Uterus (tissue), 4 donors: ENCODE measurements at places on chromosomes 11 and 22.

- DNase-seq: no peak
These were observed 60.9 kb upstream of the CLMP start for GRCh38 chr11:123255909-123256308.

DNA sequence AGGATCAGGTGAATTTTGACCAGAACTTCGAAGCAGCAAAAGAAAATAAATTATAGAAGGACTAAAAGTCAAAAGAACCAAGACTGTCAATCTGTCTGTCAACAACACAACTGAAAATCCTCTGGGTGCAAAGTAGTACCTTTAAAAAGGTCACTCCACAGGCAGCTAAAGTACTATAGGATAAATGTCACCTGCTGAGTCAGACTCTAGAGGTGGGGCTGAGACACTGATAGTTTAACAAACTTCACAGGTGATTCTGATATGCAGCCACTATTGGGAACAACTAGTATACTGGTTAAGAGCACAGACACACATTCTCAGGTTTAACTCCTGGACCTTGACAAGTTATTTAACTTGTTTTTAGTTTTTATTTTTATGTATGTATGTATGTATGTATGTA, 107.3 kb downstream of the FCHSD2 start:
- no peak for DNase-seq

DNA sequence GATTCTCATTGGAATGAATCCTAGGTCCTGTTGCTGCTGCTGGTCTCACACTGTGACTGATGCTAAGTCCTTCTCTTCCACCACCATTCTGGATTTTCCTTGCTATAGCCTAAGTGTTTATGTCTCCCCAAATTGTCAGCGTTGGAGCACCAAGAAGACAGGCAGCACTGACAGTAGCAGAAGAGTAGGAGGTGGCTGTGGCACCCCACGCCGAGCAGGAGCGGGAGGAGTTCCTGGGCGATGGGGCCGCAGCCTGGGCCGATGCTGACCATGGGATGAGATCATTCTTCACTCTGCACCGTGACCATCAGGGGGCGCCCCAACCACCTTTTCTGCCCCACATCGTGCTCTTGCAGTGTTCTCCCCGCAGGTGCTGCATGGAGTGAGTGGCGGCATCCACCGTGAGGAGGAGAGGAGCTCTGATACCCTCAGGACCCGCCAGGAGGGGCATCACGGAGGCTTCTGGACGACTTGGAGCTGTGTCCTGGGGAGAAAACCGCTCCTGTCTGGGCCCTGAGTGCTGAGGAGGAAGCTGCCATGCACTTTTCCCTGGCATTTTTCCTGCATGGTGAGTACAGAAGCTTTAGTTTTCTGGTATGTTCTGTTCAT, 57.0 kb downstream of the LRRC74B start:
- DNase-seq: peak; percentile 67

GRCh38 chr11:11787305-11788062, 54.3 kb upstream of the USP47 start:
- DNase-seq: peak; percentile 78

DNA sequence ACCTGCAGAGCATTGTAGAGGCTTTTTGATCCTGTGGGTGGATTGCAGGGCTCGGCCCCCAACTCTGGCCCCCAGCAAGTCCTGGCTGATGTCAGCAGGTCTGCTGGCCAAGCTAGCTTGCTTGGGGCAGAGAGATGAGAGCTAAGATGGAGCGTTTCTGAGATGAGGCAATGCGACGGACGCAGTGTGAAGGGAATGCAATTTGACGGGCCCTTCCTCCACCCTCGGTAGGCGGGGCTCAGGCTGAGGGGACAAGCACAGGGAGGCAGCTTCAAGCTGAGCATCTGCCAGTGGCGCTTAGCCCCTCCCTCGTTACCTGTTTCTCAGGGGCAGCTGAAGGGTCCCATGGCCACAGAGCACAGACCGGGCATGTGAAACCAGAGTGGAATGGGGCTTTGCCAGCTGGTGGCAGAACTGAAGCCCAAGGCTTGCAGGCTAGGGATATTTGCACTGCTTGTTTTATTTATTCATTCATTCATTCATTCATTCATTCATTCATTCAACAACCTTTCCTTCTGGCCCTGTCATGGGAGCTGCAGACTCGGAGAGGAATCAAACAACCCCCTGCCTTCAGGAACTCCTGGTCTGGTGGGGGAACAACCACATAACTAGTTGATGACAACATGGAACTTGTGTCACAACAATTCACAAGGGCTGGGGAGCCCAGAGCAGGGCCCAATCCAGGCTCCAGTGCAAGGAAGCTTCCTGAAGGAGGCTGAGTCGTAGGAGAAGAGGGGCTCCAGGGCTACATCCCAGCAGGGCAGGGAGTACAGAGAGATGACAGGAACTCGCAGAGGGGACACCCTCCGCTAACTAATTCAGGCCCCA, 66.8 kb downstream of the THAP12 start:
- no peak for DNase-seq

DNA sequence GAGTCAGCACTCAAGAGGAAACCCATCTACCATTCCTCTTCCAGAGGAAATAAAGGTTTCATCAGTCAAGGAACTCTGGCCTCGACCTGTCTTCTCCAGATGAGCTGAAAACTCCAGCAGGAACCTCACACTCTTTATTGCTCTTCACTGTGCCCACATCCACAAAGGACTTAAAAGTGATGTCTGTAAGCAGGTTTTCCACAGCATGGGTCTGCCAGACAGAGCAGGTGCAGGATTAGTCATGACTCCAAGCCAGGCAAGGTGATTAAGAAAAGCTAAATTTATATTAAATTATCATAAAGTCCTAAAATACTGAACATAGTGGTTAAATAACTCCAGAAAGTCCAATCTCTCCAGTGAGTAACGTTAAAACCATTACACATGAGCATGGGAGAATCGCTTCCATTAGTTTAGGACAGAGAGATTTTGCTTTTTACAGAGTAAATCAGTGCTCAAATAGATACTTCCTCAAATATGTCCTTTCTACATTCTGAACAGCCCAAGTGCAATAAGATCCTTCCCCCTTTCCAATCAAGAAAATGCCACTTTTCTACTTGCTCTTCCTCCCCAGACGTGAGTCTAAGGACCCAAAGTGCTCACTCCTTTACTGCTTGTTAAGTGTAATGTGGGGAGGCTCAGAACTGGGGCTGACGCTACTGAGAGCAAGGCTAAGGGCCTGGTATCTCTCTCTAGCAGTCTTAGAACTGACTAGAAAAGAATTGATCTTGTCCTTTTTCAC, 10.7 kb upstream of the CKAP5 start:
- no peak for DNase-seq

- no peak for DNase-seq
These were observed 15.7 kb upstream of the OPCML start for GRCh38 chr11:133547808-133548494.

DNA sequence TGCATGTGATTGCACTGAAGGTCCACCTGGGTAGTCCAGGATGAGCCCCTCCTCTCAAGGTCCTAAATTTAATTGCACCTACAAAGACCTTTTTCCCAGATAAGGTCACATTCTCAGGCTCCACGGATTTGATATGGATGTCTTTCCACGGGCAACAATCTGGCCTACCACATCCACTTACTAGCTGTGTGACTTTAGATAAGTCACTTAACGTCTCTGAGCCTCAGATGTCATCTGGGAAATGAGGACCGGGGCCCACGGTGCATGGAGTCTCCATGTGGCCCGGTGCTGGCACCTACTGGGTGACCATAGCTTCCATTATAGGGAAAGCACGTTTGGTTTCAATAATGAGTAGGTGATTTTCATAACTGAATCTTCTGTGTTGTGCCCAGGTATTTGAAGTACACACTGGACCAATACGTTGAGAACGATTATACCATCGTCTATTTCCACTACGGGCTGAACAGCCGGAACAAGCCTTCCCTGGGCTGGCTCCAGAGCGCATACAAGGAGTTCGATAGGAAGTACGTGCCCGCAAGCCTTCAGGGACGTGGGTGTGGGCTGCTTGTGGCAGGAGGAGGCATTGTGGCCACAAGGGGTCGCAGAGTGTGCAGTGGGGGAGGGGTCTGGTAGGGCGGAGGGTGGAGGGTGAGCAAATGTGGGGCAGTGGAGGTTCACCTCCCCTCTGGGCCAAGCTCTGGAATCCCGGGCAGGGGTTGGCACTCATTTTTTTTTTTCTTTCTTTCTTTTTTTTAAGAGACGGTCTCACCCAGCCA, 55.7 kb downstream of the ARHGAP8 start:
- DNase-seq: no peak

DNA sequence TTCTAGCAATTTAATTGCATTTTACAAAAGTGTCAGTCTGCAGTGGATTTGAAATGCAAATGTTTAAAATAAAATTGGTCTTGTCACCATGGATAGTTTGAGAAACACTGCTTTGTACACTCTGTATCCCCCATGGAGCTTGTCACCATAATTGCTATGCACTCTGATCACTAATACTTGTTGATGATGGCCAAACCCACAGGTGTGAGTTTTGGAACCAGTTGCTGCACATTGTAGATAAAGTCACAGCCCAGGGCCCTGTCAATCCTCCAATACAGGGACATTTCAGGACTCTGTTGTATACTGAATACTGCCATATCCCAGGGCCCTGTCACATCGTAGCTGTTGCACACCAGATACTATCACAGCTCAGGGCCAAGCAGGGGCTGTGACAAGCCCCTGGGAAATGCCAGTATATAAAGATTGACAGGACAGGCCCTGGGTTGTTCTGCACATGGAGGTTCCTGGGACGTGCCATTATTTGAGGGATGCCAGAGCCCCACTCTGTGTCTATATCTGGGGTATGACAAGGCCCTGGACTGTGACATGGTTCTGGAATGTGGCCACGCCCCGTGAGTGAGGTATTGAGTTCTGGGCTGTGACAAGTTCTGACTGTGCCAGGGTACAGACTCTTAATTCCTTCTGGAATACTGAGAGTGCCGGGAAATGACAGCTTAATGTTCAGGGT, 27.9 kb upstream of the SMPD1 start:
- peak; percentile 30 for DNase-seq

- DNase-seq: no peak
These were observed 46.2 kb downstream of the BCR start for GRCh38 chr22:23226497-23226850.

GRCh38 chr11:121137005-121137404, 36.0 kb downstream of the TECTA start:
- DNase-seq: no peak

- no peak for DNase-seq
These were observed 5.3 kb upstream of the TSKU start for GRCh38 chr11:76777876-76778275.

- no peak for DNase-seq
These were observed 55.2 kb downstream of the PDE3B start for GRCh38 chr11:14698771-14699170.

DNA sequence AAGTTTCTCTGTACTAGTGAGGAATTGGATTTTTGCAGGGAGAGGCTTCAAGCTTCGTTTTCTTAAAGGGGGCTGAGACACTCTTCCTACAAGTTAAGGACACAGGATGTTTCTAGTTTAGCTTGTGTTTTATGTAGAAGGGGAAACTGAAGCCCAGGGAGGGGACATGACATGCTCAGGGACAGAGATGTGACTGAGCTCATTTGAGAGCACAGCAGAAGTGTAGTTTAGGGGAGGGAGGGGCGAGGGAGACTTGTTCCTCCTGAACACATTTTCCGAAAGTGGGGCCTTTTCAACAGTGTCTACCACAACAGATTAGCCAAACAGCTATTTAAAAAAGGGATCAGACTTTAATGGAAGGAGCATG, 148.1 kb downstream of the FBXO7 start:
- DNase-seq: no peak

- DNase-seq: no peak
These were observed 7.2 kb downstream of the GATD1 start for GRCh38 chr11:769887-770641.

- DNase-seq: no peak
These were observed 20.8 kb downstream of the CELSR1 start for GRCh38 chr22:46516638-46517037.

DNA sequence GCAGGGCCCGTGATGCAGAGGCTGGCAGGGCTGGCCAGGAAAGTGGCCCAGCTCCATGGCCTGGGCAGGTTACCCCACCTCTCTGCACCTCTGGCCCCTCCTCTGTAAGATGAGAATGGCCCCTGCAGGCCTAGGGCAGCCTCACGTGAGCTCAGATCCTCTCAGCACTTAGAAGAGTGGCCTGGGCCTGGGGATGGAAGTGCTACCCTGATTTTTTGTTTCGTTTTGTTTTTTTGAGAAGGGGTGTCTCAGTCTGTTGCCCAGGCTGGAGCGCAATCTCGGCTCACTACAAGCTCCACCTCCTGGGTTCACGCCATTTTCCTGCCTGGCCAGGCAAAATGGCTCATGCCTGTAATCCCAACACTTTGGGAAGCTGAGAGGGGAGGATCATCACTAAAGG, 982 bp downstream of the APOBEC3H start:
- no peak for DNase-seq

GRCh38 chr11:65811764-65812475, 21.8 kb upstream of the SNX32 start:
- no peak for DNase-seq

DNA sequence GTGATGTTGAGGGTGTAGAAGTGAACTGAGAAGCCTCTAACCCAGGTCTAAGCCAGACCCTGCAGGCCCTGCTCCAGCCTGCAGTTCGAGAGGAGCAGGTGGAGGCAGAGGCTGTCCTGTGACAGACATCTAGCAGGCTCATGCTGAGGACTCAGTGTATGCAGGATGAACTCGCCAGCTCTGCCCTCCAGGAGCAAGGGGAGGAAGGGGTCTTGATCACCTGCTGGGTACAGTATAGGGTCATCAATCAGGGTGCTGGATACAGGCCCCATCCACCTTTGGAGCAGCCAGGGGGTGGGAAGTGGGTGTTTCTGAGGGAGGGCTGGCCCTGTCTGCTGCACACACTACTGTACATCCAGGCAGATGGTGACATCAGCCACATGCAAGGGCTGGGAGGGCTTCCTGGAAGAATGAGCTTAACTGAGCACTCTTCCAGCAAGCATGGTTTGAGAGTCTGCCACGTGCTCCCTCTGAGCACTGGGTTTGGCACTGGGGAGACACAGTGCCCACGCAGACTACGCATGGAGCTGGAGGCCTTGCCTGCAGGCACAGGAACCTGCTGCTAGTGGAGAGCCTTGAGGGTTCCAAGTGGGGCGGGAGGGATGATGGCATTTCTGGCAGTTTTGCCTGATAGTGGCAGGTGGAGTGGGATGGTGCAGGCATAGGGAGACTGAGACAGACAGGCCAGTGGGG, 9.2 kb downstream of the MAPK8IP1 start:
- no peak for DNase-seq

DNA sequence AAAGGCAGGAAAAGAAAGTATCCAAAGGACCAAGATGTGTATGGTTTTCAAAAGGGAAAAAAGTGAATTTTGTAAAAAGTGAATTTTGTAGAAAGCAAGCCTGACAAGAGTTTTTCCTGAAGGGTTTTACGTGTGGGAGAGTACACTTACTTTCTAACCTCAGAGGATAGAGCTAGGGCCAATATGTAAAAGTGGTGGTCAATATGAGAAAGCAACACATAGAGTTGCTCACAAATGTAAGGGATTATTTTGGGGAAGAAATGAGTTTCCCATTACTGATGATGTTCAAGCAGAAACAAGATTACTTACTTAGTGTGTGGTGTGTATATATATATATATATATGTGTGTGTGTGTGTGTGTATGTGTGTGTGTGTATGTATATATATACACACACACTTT, 162.5 kb downstream of the SWAP70 start:
- DNase-seq: no peak
